ENCODE measurements at places on chromosomes 2 and 18.

DNA sequence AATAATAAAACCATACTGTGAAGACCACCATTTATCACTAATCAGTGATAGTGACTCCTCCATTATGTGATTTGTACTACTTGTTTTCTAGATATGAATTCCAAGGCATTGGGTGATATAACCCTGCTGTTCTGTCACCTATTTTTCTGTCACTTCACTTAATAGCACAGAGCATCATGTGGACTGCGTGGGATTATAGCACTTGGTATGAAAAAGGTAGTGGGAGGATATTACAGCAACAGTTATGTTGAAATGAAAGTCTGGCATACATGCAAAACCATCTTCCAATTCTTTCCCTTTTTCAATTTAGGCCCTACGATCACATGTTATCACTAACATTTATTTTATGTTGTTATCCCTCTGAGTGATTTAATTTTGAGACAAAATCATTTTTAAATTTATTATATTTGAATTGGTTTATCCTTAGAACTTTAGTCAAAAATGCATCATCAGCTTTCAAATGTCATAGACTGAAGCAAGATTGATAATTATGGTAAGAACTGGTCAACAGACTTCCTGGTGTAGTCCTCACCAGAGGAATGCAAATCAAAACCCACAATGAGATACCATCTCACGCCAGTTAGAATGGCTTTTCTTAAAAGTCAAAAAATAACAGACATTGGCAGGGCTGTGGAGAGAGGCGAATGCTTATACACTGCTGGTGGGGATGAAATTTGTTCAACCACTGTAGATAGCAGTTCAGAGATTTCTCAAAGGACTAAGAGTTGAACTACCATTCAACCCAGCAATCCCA is 242.6 kb downstream of the IKZF2 start:
- DNase-seq, result peak; percentile 62

GRCh38 chr2:180246268-180246667 is 239.2 kb upstream of the CWC22 start:
- no peak for DNase-seq

DNA sequence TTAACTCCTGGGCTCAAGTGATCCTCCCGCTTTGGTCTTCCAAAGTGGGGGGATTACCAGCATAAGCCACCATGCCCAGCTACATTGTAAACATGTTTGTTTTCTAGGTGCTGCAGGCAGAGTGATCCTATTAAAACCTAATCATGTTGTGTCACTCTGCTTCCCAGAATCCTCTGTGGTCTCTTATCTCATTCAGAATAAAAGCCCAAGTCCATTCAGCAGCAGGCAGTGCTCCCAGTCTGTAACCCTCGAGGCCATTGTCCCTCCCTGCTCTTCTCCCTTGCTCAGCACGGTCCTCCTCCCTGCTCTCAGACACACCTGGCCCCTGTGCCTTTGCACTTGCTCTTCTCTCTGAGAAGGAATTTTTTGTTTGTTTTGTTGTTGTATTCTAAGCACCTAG is 11.1 kb upstream of the CABYR start:
- no peak for DNase-seq

DNA sequence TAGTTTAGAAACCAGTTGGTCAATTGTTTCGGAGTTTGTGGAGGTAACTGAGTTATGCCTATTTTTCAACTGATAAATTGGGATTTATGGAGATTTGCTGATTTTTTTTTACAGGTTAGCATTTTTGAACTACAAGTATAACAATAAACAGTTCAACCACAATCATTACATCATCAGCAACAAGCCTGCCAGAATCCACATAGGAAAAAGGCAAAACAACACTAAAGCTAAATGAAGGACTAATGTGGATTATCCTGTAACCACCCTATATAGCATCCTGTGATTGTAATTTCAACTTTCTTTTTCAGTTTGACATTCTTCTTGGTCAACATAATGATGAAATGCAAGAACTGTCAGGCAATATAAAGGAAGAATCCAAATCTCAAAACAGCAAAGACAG is 76.5 kb downstream of the CCDC102B start:
- peak; percentile 20 for DNase-seq

DNA sequence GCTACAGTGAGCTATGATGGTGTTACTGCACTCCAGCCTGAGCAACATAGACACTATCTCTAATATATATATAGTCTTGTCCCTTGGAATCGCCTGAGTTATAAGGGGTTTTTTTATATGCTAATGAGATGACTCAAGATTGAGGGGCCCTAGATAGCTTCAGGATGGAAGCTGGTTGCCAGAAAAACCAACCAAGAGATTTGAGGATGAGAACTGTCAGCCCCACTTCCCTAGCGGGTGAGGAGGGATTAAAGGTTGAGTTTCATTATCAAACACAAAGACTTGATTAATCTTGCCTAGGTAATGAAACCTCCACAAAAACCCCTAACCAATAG is 12.6 kb upstream of the GALM start:
- peak; percentile 22 for DNase-seq

DNA sequence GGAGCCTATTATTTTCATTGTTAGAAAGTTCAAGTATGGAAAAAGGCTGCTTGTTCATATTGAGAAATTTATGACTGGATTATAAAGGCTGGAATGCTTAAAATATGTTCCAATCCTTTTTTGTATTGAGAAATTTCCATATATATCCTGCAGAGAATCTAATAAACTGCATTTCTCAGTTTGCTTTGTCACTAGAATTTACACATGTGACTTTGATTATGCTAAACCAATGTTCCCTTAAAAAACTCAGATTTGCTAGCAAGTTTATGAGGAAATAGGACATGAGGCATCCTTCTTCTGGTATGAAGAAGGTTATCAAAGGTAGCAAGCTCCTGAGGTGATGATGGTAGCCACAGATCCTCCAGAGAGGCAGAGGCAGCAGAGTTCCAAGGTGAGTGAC is 29.2 kb upstream of the DSEL start:
- no peak for DNase-seq

GRCh38 chr2:201790989-201791388 is 10.3 kb upstream of the ALS2 start:
- no peak for DNase-seq

GRCh38 chr2:190563109-190563508 is 28.6 kb upstream of the NEMP2 start:
- DNase-seq, result no peak

GRCh38 chr2:114700440-114700839 is 258.0 kb downstream of the DPP10 start:
- no peak for DNase-seq

DNA sequence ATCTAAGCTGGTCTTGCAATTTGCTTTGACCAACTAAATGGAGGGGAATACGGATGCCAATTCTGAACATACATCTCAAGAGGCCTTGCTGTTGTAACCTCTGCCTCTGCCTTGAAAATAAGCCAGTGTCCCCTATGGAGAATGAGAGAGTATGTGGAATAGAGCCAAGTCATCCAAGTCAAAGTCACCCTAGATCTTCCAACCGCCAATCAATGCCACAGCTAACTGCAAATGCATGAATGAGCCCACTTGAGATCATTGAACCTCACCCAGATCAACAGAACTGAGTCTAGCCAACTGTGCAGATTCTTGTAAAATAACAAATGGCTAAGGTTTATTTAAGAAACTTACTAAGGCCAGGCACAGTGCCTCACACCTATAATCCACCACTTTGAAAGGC is 139.8 kb upstream of the TANK start:
- no peak for DNase-seq

DNA sequence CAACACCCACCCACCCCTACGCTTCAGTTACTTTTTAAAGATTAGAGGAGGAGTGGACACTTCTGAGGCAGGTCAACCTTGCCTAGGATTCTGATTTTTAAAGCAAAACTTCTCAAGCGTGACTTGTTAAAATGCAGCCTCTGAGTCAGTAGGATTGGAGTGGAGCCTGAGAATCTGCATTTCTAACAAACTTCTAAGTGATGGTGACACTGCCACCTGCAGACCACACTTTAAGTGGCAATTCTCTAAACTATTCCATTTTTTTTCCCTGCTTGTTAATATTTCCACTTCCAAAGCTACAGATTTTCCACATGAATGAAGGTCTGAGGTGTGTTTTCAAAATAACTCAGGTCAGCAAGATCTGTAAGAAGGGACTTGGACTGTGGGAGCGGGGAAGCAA is 171.1 kb upstream of the CCDC150 start:
- DNase-seq, result no peak

DNA sequence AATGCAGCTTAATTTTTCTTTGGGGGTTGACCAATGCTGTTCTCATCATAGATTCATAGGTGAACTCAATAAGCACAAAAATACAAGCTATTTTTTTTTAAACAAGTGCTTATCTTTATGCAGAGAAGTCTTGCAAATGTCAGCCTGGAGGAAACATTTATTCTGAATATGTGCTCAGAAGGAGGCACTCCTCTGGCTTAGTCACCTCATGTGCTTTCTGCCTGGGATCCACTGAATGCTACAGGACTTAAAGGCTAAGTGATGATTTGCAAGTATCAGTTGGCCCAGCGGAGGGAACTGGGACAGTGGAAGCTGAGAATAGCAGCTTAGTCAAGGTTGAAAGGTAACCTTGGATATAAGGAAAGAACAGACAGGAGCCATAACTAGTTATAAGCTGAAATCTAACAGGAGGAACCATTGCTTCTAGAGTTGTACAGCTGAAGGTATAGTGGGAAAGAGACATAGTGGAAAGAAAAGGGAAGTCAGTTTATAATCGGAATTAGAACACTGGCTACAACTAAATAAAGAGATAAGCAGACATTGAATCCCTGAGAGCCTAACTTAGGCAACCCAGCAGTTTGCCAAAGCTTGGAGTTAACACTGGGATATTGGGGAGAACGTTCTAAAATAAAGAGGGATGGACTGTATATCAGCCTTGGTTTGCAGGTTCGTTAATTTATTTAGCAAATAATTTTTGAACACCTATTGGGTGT is 488.7 kb downstream of the SUCLG1 start:
- no peak for DNase-seq

DNA sequence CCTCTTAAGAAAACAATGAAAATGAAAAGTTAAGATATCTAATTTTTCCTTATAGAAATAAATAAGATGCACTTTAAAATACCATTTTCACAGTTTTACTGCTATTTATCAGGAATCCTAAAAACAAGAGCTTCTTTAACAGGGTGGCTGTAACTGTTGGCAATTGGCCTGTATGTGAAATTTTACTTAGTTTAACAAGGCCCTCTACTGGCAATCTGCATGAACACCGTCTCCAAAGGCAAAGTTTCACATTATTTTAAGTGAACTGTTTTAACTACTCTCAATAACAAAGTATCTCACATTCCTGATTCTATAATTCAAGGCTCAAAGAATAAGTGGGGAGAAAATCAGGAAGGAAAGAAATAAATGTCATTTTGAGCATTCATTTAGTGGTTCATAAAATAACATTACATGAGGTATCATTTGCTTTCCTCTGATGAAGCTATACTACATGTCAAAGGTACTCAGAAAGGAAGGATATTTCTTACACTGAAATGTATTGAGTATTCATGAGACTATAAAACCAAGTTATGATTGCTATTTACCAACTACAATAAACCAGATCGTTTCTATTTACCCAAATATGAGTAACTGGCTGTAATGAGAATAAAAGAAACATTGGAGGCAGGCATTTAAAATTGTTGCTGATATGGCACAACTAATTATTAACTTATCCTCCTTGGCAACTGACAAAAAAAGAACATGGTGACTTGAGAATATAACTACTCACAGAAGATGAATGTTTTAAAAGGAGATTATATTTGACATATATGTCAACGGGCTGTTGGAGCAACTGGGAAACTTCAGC is 7.0 kb downstream of the NCKAP5 start:
- DNase-seq, result peak; percentile 68

GRCh38 chr2:47676261-47676926 is 106.6 kb upstream of the MSH6 start:
- no peak for DNase-seq

DNA sequence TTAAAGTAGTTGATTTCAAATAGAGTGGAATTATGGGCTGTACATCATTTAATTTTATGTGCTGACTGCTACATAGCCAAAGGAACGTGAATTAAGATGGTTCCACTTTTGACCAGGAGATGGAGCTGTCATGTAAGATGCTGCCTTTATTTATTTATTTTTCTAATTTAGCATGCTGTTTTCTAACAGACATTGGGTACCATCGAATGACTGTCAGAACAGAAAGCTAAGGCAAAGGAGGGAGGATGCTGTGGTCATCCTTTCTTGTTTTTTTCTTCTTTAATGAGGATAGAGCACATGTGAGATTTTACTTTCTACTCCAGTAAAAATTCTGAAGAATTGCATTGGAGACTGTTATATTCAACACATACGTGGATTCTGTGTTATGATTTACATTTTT is at the start of gene SCN2A:
Gene SCN2A, plus strand, starts transcription at position 185 of the 400 bp plus-strand sequence. CDS start 56,410 bp downstream, outside the sequence.
- DNase-seq, result peak; percentile 42

DNA sequence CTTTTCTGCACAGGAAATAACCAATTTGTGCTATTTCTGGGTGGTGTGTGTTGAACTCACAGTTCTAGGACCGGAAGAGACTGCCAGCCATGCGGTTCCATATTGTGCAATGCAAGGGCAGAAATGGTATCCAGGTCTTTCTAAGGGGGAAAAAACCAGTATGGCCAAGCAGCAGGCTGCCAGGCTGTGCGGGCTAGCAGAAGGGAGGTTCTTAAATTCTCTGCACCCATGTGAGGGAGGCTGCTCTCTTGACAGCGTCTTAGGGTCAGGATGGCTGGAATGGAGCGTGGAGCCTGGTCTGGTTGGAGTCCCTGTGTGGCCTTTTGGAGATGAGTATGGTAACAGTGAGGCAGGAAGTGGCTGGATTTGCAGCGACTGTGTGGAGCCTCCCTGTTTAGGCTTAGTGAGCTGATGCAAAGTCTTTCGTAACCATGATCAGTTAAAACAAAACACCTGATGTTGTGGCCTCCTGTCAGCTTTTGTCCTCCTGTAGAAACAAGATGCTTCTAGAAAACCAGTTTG is 52.6 kb downstream of the NCK2 start:
- peak; percentile 55 for DNase-seq

- DNase-seq, result peak; percentile 50
Measured at GRCh38 chr18:62445386-62445917, 77.4 kb upstream of the ZCCHC2 start.

- DNase-seq, result peak; percentile 45
Measured at GRCh38 chr2:163775304-163775703, 39.5 kb upstream of the FIGN start.

- DNase-seq, result no peak
Measured at GRCh38 chr18:62998443-62998842, 283.1 kb downstream of the PHLPP1 start.

GRCh38 chr2:186868344-186868743 is 19.4 kb upstream of the ZSWIM2 start:
- no peak for DNase-seq

- DNase-seq, result no peak
Measured at GRCh38 chr2:5803547-5803946, 111.4 kb downstream of the SOX11 start.

GRCh38 chr2:159792599-159792998 is 5.4 kb downstream of the CD302 start:
- no peak for DNase-seq

DNA sequence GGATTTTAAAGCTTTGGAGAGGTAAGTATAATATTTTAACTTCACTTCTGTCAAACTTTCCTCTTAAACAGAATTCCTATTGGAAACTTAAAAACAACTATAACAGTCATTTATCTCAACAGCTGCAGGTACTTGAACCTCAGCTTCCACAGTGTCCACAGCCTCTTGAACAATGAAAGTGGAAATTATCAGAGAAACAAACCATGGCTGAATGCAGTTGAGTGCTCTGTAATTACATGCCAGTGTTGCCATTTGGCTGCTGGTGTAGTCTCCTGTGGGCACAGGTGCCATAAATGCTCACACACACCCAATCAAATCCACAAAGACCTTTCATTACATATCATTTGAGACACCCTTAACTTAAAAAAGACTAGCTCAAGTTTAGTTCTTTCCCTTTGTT is 125.1 kb downstream of the CPS1 start:
- DNase-seq, result no peak
